SIG-M5 (cell line): ENCODE measurements at places on chromosomes 5 and 9.

DNA sequence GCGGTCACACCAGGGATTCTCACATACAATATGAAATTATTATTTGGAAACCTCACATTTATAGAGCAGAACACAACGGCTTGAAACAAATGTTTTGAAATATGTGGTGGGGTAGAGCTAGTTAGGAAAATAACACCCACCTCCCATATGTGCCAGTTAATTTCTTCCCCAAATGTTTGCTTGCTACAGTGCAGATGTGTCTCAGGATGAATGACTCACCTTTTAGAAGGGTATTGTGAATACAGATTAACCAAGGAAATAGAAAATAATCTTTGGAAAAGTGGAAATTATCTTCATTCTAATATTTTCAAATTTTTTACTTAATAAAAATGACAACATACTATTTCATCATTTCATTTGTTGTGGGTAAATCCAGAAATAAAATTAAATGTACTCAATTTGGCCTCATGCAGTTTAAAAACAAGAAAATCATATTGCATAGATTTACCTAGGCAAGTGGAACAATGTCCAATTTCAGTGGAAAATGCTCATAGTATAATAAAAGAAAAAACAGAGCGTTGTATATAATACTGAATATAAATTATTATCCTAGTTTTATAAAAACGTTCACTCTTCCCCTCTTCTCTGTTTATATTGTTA is 39.3 kb upstream of the RICTOR start:
- no peak for DNase-seq

- no peak for DNase-seq
Measured at GRCh38 chr9:132243156-132244074, 81.6 kb downstream of the NTNG2 start.

- DNase-seq: no peak
Measured at GRCh38 chr9:74205056-74205455, 292.1 kb upstream of the RORB start.

DNA sequence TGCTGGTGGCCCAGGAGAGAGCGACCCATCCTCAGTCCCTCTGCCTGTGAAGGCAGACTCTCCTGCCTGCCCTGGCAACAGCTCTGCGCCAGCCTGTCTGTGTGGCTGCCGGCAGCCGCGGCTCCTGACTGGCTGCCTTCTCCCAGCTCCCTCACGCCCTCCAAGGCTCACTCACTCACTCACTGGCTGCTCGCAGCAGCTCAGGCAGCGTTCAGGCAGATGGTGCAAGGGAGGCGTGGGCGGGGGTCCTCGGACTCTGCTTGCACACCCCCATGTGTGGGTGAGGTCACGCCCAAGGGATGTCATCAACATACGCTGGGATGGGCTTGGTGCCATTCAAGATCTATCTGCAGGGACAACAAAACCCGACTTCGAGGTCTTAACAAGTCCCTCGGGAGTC is 66.7 kb downstream of the DAB2IP start:
- DNase-seq: no peak

DNA sequence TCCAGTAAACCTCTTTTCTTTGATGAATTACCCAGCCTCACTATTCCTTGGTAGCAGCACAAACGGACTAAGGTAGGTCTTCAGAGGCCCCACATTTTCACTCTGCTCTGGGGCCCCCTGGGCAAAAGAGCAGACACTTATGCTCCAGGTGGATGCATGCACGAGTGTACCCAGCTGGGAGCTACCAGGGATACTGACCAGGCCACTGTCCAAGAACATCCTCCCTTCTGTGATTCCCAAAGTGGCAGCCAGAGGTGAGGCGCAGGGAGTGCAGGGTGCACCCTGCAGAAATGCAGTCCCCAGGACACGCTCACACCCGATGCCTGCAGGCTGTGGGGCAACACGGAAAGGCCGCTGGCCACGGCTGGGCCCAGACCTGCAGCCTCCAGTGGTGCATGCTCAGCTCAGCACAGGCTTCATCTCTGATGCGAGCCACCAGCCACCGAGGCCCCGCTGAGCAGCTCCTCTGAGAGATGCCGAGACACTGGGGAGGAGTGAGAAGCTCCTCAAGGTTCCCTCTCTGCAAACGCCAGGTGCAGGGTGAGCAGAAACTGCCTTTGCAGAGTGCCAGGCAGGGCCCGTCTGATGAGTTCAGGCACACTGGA is 48.1 kb upstream of the OLFM1 start:
- DNase-seq: no peak

GRCh38 chr5:90220554-90220953 is 189.0 kb downstream of the CETN3 start:
- DNase-seq: no peak

- DNase-seq: no peak
Measured at GRCh38 chr9:83062651-83063527, at the start of gene RASEF. Gene RASEF (minus strand): TSS chr9:83063142. CDS start chr9:83062867, 275 bp downstream.

DNA sequence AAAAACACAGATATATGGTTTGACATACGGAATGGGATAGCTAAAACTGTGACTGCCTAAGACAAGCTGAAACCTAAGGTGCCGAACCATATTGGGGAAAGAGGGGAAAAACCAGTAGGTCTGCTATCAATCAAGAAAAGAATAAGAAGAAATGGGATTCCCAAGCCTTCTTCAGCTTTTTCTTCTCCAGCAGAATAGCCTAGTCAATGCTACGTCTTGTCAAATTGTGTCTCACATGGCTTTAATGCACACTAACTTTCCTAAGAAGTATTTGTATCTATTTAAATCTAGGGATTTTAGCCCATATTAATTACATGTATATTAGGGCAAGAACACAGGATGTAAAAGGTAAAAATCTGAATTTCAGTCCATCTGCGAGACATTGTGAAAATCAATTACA is 797 bp upstream of the FBXO38 start:
- DNase-seq: no peak

DNA sequence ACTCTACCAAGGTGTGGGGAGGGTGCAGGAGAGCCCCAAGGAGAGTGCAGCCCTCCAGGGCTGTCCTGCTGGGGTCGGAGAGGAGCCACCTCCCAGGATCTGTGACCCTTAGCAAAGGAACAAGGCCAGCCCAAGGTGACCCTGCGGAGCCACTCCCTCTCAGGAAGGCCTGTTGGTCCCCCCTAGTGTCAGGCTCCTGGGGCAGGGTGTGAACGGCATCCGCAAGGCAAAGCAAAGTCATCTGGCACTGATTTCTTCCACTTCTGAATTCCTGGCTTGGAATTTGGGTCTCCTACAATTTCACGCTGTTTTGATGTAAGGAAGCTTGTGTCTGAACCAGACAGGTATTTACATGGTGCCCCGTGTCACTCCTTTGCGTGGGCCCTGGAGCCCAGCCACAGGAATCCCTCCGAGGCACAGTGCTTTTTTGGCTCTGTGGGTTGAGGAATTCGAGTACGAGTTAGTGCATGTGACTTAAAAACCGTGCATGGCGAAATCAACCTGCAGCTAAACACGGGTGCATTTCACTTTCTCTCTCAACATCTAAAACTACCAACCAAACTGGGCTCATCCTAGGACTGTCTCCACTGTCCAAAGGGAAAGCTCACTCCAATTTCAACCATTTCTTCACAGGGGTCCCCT is 24.5 kb upstream of the GFPT2 start:
- DNase-seq: no peak

GRCh38 chr9:90580576-90580975 is 62.0 kb downstream of the DIRAS2 start:
- DNase-seq: no peak

- no peak for DNase-seq
Measured at GRCh38 chr5:77192441-77193050, 17.9 kb upstream of the PDE8B start.

GRCh38 chr5:139113892-139114291 is 84.3 kb downstream of the SIL1 start:
- no peak for DNase-seq
